ENCODE measurements at places on chromosomes 5 and 9.

GRCh38 chr9:96448546-96449170 lies 1.3 kb upstream of the HABP4 start:
- no peak for DNase-seq

- DNase-seq = no peak
These were observed 53.5 kb downstream of the FOXI1 start for GRCh38 chr5:170159101-170159698.

DNA sequence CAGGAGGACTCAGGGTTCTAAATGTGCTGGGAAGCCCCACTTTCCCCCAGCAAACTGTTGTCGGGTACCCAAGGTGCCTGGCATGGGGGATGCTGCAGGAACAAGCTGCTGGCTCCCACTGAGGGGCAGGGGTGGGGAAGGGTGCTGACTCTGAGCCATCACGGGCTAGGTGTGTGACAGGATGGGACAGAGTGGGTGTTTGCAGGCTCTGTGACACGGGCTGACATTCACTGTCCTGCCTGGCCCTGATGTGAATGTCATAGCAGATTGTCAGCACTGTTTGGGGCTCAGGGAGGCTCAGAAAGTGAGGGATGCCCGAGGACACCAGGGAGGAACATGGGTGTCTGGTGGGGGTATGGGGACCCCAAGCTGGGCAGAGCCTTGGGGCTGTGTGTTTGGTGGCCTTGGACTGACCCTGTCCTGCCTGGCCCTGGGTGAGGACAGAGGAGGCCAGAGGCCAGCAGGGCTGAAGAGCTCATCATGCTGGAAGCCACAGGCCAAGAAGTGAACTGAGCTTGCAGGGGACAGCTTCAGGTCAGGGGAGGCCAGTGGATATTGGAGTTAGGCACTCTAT lies 20.6 kb downstream of the WNK2 start:
- no peak for DNase-seq

DNA sequence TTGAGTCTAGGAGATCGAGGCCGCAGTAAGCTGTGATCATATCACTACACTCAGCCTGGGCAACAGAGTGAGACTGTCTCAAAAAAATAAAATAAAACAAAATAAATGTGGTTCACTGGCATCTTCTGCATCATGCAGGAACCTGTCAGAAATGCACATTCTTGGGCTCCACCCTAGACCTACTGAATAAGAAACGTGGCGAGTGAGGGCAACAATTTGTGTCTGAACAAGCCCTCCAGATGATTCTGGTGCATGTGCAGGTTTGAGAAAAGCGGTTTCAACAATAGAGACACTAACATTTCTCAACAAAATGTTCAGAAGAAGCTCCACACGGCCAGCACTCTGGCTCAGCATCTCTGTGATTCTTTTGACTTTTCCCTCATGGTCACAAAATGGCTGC lies 42.8 kb upstream of the CPEB4 start:
- no peak for DNase-seq

- no peak for DNase-seq
These were observed 209.3 kb downstream of the NR3C1 start for GRCh38 chr5:143194206-143194605.

- no peak for DNase-seq
These were observed at the start of gene C5 for GRCh38 chr9:121050128-121050988. TSS of gene C5 (minus strand) at chr9:121050275. CDS start at chr9:121050246, 29 bp downstream.

- peak; percentile 96 for DNase-seq
These were observed 215.7 kb downstream of the ATPSCKMT start for GRCh38 chr5:10034001-10034400.

- DNase-seq = no peak
These were observed 73.5 kb downstream of the TRIM32 start for GRCh38 chr9:116760636-116761035.

DNA sequence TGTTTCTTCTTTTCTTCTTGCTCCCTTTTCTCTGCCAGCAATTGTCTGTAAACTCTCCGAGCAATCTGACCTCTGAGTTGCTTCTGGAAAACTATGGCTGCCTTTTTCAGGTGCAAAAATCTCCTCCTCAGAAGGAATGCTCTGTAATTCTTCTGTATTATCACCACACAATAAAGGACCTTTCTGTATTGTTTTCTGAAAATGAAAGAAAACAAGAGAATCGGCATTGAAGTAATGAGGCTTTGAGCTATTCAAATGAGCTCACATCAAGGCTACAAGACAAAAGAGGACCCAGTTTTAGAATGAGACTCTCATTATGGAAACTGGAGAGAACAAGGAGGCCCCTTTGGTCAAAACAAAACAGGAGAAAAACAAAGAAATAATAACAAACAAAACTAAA lies 86.2 kb upstream of the RETREG1 start:
- DNase-seq = no peak

DNA sequence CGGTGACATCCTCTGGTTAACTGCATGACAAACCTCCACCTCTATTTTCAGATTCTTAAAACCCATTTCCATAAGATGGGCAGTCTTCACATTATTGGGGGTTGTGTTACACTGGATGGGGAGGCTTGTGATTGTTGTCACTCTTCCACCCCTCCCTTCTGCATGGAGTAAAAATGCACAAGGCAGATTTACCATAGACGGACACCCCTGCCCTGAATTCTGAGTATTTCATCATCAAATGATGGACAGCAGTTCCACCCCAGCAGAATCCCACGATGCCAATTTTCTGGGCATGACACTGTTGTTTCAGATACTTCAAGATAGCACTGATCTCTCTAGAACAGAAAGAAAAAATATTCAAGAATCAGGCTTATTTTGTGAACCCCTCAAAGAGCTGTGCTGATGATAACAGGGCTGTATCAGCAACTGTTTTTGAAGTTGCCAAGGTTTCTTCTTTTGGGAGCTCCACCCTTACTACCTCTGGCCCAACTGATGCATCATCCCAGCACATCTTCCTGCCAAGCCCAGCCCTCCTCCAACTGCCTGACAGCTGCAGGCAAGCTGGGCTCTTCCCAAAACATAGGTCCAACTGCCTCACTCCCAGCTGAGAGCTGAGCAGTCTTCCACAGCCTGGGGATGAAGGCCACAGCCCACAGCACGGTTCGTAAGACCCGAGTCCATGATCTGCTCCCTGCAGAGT lies 21.4 kb downstream of the CMBL start:
- no peak for DNase-seq

GRCh38 chr9:3498691-3499090 lies 27.1 kb downstream of the RFX3 start:
- peak; percentile 91 for DNase-seq

GRCh38 chr5:74095871-74096270 lies 469.9 kb downstream of the ARHGEF28 start:
- no peak for DNase-seq

DNA sequence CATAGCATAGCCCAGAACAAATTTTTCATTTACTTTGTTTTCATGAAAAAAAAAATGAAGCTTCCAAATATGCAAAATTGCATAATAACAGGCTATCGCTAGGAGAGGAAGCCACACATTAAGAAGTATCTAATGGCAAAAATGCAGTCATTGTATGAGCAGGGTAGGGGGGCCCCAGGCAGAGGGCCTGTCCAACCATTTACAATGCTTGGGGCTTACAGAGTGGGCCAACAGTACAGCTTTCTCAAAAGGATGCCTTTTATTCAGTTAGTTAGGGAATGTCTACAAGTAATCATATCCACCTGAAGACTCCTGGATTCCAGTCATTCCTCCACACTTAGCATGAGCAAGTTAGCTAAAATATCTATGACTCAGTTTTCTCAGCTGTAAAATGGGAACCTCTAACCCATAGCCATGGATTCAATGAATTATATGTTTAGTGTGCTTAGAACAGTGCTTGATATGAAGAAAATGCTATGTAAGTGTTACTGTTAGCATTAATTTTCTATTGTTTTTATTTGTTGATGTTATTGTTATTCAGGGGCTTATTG lies 117.7 kb downstream of the GAS1 start:
- DNase-seq = no peak

DNA sequence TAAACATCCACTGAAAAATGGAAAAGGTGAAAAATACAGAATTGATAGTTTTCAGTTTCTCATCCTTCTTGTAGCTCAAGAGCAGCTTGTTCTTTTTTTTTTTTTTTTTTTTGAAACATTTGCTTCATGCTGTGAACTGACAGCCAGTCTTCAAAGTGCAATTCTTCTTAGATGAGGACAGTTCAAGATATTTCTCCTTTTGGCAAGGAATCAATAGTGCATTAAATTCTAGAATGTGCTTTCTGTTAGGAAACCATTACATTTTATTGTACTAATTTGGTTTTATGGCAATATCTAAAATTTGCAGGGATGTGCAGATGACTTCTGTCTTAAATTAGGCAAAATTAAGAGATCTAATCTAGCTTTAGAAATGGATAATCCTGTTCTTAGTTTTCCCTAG lies 969.3 kb upstream of the ACO1 start:
- DNase-seq = no peak

GRCh38 chr5:134406390-134406789 lies 5.3 kb downstream of the CDKN2AIPNL start:
- no peak for DNase-seq

GRCh38 chr5:16544607-16545374 lies 72.0 kb downstream of the RETREG1 start:
- no peak for DNase-seq

DNA sequence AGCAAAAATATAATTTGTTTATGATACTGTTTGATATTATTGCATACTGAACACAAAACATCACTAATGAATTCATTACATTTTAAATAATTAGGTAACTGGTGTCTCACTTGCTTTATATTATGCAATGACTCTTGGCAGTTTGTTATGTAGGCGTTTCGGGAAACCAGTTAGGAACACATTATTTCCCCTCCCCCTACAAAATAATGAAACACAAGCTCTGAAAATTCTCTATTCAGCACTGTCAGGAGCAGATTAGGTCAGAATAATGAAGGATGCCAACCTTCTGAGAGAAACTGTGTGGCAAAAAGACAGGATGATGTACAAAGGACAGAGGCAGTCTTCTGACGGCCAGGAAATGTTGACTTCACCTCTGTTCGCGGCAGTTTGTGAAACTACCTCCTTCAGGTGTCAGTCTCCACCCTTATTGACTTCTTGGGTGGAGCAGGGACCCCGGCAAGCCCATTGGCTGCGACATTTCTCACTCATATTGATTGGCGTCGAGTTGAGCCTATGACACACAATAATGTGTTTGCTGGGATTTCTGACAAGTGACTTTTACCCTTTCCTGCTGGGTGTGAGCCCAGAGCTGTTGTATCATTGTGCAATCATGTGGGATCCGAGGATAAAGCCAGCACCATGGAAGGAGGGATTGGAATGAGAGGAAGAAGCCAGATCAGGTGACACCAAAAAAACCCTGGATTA lies 33.9 kb downstream of the SH3PXD2B start:
- DNase-seq = no peak

- no peak for DNase-seq
These were observed 11.3 kb downstream of the ACSL6 start for GRCh38 chr5:132000241-132000490.

DNA sequence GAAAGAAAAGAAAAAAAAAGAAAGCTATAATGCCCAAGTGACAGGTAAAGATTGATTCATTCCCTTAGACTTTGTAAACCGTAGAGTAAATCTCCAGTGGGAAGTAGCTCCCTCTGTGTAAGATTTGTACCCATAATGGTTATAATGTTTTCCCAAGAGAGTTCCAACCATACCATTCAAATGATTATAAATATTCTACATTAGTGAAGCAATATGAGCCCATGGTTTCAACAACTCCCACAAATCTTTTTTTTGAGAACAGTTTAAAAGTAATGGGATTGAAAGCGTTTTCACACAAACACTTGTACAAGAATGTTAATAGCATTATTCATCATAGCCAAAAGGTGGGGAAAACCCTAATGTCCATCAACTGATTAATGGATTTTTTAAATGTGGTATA lies 58.0 kb downstream of the GRAMD2B start:
- DNase-seq = no peak

DNA sequence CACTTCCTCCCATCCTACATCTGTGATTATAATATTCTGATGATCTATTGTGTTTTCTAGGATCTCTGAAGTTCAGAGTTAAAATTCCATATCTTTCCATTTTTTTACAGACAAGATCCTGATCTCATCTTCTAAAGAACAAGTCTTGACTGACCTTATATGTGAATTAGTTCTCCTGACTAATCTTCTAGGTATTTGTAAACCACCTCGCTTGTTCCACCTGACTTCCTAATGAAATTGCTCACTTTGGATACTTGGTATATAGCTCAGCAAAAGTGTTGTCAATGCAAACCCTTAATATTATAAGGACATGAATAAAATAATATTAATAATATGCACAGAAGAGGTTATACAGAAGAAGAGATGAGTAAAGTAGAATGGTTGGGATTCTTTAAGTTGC lies 68.2 kb upstream of the NR4A3 start:
- no peak for DNase-seq

DNA sequence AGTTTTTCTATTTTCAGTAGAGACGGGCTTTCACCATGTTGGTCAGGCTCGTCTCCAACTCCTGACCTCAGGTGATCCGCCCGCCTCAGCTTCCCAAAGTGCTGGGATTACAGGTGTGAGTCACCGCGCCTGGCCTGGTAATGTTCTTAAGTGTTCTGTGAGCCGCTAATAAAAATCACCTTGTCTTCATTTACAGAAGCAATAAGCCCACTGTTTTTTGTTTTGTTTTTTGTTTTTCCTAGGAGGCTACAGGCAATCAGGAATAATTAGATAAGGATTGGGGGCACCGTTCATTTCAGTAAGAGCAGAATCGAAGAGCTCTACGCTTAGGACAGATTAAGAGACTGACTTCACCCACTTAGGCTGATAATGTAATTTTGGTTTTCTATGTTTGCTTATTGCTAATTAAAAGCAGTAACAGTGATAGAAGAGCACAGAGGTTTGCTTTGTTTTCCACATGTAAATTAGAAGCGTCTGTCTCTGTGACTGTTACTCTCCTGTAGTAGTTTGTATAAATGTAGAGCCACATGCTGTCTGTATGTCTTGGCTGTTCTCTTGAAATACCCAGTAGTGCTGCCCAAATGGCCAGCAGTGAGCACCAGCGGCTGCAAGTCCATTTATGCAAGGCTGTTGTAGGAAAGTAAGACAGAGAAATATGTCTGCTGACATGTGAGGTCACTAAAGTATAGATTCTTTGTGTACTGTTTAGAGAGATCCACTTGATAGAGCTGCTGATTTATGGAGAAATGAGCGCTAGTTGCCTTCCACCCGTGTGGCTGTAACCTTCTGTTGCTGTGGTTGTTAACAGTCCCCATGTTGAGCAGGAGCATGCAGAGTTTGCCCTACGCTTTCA lies 30.5 kb downstream of the TRIO start:
- no peak for DNase-seq
